ENCODE measurements at places on chromosomes 13 and 19. TPM values are rescaled to one million over a fixed set of nuclear protein-coding genes. Genes with fewer than 3 reads are reported as not detected.

DNA sequence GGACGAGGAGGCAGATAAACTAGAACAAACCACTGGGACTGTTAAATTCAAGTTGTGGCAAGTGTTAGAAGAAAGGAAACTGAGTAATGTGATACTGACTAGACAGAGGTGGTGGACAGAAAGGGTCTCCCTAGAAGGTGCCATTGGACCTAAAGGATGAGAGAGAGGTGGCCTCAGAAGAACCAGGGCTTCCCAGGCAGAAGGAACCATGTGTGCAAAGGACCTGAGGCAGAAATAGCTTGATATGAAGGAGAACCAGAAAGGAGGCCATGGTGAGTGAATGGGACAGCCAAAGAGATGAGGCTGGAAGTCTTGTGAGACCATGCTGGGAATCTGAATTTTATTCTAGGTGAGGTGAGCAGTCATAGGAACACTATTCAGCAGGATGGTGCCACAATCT lies 2.8 kb upstream of the SYDE1 start:
- no peak overlapping the region for H3K27ac ChIP-seq
- peaks cover 8% of the 10 kb centered on the region for H3K4me1 ChIP-seq
- DNase-seq: no peak
- peaks cover 25% of the 10 kb centered on the region for H3K27me3 ChIP-seq

DNA sequence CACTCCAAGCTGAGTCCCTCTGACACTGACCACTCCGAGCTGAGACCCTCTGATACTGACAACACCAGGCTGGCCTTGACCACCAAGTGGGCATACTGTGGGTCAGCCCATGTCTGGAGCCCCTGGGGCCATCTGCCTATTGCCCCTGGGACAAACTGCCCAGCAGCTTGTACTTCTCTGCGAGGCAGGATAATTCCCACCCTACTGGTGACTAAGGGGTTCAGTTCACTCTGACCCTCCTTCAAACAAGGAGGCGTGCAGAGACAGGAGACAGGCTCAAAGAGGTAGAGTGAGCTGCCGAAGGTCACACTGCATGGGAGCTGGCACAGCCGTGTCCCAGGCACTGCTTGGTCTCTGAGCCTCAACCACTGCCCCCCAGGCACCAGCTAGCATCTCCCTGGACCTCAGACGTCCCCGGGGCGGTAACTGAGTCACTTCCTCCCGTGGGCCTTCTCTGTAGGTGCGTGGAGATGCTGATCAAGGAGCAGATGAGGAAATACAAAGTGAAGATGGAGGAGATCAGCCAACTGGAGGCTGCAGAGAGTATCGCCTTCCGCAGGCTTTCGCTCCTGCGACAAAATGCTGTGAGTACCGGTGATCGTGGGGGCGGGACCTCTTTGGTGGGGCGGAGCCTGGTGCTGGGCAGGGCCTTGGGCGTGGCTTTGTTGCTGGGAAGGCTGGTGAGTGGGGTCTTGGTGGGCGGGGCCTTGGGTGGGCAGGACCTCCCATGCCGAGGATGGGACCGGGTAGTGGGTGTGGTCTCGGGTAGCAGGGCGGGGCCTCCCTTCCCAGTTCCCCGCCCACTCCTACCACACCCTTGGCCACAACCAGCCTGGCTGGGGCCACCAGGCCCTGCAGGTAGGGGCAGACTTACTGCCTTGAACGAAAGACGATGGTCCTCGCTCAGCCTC lies 5.8 kb upstream of the USE1 start:
- no peaks in the 10 kb centered on the region for H3K27me3 ChIP-seq
- no peak for DNase-seq
- peaks cover 3% of the 10 kb centered on the region for H3K36me3 ChIP-seq
- no peaks in the 10 kb centered on the region for H3K4me1 ChIP-seq
- H3K27ac ChIP-seq: no peak overlapping the region
- H3K4me3 ChIP-seq: no peak overlapping the region

- H3K27ac ChIP-seq: no peak overlapping the region
- peaks cover 6% of the 10 kb centered on the region for H3K4me1 ChIP-seq
- no peaks in the 10 kb centered on the region for H3K36me3 ChIP-seq
- no peak for DNase-seq
- H3K27me3 ChIP-seq: peaks cover 39% of the 10 kb centered on the region
Observed at GRCh38 chr13:79241697-79242096, 164.4 kb downstream of the RBM26 start.

- peaks cover 33% of the 10 kb centered on the region for H3K27me3 ChIP-seq
- no peak for DNase-seq
- peaks cover 3% of the 10 kb centered on the region for H3K36me3 ChIP-seq
- no peak overlapping the region for H3K27ac ChIP-seq
- H3K4me3 ChIP-seq: no peak overlapping the region
- peaks cover 10% of the 10 kb centered on the region for H3K4me1 ChIP-seq
Observed at GRCh38 chr19:29262085-29262484, 49.1 kb upstream of the UQCRFS1 start.

MYO1F gene
- 305 TPM for total RNA-seq

CDK8 gene
- total RNA-seq: 9.1 TPM

Measured in T-helper 17 cell (primary cell).